ENCODE measurements at places on chromosomes 1 and 21.

DNA sequence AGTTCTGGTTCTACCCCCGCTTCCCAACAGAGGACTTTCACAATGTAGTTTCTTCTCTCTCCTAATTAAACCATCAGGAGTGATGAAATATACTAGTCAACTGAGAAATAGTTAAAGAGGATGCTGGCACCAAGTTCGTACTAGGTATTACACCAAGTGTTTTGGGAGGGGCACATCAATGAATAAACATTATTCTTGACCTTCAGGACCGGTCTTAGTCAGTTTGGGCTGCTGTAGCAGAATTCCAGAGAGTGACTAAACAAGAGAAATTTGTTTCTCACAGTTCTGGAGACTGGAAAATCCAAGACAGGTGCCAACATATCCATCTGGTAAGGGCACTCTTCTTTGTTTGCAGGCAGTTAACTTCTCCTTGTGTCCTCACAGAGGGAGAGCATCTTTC lies 103.8 kb downstream of the SPATA17 start:
- no peak for DNase-seq

- DNase-seq, result no peak
These were observed 4.5 kb upstream of the ZMYM4 start for GRCh38 chr1:35264035-35264434.

- DNase-seq, result no peak
These were observed 6.9 kb downstream of the CATSPER4 start for GRCh38 chr1:26197301-26197700.

GRCh38 chr1:216822480-216822879 lies 99.3 kb upstream of the ESRRG start:
- no peak for DNase-seq

DNA sequence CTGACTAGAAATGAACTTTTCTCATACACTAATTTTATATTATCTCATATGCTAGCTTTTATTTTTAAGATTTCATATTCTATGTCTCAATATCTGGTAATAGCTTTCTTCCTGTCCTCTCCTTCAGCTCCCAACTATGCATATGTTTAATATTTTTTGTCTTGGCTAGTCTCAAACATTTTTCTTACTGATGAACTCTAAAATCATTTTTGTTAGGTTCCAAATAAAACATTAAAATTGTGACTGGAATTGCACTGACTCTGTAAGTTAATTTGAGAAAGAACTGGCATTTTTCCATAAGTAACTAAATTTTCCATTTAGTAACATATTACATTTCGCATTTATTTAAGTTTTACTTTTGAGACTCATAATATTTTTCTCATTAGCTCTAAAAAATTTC lies 368.5 kb upstream of the DPYD start:
- DNase-seq, result no peak

- no peak for DNase-seq
These were observed 67.6 kb upstream of the HMCN1 start for GRCh38 chr1:185666582-185666981.

DNA sequence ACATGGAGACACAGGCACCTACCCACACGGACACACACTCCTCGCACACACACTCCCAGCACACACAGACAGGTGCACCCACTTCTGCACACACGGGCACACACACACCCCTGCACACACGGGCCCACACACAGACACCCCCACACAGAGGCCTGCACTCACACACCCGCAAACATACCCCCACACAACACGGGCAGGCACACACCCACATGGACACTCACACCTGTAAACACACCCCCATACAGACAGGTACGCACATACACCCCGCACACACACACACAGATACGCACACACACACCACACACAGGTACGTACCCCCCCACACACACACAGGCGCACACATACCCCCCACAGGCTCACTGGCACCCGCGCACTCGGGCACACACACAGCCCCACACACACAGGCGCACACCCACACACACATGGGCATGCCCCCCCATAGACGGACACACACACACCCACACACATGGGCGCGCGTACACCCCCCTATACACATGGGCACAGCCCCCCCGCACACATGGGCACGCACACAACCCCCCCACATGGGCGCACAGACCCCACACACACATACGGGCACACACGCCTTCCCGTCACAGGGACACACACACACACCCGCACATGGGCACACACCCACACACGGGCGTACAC lies 6.1 kb downstream of the ATAD3A start:
- no peak for DNase-seq
